MCF 10A (cell line): ENCODE measurements at places on chromosomes 1 and 21.

DNA sequence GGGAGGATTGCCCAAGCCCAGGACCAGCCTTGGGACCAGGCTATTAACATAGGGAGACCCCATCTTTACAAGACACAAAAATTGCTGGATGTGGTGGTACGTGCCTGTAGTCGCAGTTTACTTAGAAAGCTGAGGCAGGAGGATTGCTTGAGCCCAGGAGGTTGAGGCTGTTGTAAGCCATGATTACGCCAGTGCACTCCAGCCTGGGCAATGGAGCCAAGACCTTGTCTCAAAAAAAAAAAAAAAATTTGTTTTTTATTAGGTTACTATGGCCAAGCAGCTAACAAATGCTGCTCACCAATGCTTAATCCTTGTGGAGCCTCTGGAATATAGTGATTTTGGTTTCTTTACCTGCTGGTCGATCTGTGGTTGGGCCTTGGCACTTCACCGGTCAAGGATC is 8.8 kb downstream of the ARID1A start:
- DNase-seq = no peak

DNA sequence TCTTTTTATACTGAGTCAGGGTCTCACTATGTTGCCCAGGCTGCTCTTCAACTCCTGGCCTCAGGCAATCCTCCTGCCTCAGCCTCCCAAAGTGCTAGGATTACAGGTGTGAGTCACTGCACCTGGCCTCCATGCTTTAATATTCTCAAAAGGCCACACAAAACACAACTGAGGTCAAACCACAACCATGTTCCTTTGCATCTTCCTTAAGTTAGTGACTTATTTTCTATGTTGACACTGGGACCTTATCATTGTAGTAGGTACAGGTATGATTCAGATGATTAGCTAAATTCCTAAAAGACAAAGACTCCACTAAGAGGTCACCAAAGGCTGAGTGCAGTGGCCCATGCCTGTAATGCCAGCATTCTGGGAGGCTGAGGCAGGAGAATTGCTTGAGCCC is 131.9 kb upstream of the ATP1B1 start:
- DNase-seq = peak; percentile 14

GRCh38 chr1:173267453-173267945 is 60.4 kb upstream of the TNFSF4 start:
- peak; percentile 17 for DNase-seq

- DNase-seq = no peak
Measured at GRCh38 chr1:108747898-108748297, 1.4 kb downstream of the STXBP3 start.

- DNase-seq = no peak
Measured at GRCh38 chr1:86447198-86447790, 21.4 kb upstream of the CLCA1 start.

DNA sequence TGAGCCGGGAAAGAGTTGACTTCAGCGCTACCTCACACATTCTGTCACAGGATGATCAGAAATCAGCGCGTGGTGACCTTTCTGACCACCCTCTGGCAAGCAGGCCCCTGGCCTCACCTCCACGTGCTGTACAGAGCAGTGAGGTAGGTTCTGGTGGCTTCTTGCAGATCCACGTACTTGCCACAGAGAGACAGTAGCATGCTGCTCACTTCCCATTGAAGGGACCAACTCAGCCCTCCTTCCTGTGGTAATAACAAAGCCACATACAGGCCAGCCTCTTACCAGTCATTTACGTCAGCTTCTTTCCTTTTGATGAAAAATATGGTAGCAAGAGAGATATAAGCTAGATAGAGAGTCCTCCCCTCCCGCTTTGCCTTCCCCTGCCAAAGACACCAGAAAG is 200.7 kb downstream of the CHRM3 start:
- DNase-seq = no peak

- DNase-seq = no peak
Measured at GRCh38 chr21:25441835-25442234, 165.4 kb downstream of the MRPL39 start.
